Stimulated activated CD8-positive, alpha-beta memory T cell treated with anti-CD3 and anti-CD28 coated beads, Interleukin-4, amount 100 ng/mL, for 1 hour (primary cell): ENCODE measurements at places on chromosomes 13 and 19.

- peak; percentile 68 for DNase-seq
Observed at GRCh38 chr19:43555185-43555770, 20.0 kb downstream of the XRCC1 start.

DNA sequence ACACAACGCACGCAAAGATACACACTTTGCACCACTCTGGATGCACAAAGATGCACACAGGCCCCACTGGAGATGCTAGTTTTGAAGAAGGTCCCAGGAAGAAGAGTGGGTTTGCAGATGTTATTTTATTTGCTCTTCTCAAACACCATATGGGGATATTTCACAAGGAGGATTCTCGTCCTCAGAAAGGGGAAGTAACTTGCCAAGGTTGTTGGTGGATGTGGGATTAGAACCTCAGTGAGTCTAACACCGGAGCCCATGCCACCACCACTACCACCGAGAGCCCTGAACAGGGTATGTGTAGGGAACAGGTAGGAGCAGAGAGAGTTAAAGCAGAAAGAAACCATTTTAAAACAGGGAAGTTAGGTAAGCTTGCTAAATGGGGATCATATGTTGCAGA, 9.6 kb upstream of the CEACAM6 start:
- DNase-seq: no peak

GRCh38 chr13:64333888-64334287, 2896.2 kb downstream of the PCDH9 start:
- DNase-seq: no peak

GRCh38 chr13:88246239-88246638, 575.1 kb downstream of the SLITRK5 start:
- DNase-seq: no peak

DNA sequence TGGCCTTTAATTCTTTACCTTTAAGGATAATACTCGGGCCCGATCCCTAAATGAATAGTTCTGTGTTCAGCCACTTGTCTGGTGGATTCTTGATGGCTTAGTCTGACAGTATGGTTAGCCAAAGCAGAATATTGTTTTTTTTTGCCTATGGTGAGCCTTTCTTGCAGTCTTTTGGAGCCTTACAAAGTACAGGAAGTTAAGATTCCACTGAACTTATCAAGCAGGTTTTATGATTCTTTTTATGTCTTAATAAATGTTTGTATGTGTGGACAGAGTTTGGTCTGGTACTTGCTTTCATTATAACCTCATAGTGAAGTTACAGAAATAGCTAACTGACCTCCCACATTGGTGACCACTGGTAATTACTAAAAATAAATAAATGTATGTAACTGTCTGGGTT, 17.1 kb downstream of the PCCA start:
- DNase-seq: no peak

DNA sequence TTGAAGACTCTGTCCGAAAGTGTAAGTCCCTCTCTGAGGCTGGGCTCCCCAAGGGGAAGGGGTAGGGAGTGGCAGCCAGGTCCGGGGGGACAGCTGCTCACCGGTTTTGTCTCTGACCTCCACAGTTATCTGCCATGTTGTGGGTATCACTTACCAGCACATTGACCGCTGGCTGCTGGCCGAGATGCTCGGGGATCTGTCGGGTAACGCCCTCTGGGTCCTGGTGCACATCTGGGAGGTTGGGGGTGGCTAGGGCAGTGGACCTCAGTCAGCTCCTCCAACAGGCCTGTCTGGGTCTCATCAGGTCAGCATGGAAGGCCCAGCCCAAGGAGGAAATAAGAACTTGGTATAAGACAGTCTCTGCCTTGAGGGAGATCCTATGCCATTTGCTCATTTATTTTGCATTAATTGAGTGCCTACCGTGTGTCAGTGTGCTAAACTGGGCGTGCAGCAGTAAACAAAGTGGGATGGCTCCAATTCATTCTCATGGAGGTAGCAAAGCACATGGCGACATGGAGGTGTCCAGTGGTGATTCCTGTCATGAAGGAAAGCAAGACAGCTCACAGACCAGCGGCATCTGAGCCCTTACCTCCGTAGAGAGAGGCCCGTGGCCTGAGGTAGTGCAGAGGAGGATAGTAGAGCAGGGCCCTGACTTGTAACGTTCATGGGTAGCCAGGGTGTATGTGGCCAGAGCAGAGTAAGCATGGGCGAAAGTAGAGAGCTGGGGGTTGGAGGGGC, 13.7 kb downstream of the EIF3K start:
- no peak for DNase-seq

GRCh38 chr13:34175551-34175950, 357.6 kb downstream of the RFC3 start:
- no peak for DNase-seq

- DNase-seq: no peak
Observed at GRCh38 chr19:8052464-8052859, at the start of gene CCL25. Gene CCL25, plus strand, starts transcription at chr19:8052760. Its CDS starts 290 bp downstream, at chr19:8053050.

DNA sequence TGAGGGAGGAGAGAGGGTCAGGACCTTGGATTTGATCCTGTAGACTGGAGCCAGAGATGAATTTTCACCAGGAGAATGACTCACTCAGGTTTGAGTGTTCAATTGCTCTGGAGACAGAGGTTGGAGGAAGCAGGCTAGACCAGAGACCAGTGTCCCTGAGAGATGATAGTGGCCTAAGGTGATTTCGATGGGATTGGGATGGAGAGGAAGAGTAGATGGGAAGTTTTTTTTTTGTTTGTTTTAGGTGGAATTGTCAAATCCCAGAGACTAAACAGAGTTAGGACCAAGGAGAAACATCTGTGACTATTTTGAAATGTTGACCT, 2.3 kb downstream of the CEBPG start:
- DNase-seq: no peak

GRCh38 chr19:50486823-50487515, 10.3 kb upstream of the GARIN5A start:
- peak; percentile 23 for DNase-seq

- no peak for DNase-seq
Observed at GRCh38 chr13:90750021-90750420, 597.5 kb upstream of the MIR17HG start.

- no peak for DNase-seq
Observed at GRCh38 chr19:29896802-29897201, 45.2 kb upstream of the URI1 start.

DNA sequence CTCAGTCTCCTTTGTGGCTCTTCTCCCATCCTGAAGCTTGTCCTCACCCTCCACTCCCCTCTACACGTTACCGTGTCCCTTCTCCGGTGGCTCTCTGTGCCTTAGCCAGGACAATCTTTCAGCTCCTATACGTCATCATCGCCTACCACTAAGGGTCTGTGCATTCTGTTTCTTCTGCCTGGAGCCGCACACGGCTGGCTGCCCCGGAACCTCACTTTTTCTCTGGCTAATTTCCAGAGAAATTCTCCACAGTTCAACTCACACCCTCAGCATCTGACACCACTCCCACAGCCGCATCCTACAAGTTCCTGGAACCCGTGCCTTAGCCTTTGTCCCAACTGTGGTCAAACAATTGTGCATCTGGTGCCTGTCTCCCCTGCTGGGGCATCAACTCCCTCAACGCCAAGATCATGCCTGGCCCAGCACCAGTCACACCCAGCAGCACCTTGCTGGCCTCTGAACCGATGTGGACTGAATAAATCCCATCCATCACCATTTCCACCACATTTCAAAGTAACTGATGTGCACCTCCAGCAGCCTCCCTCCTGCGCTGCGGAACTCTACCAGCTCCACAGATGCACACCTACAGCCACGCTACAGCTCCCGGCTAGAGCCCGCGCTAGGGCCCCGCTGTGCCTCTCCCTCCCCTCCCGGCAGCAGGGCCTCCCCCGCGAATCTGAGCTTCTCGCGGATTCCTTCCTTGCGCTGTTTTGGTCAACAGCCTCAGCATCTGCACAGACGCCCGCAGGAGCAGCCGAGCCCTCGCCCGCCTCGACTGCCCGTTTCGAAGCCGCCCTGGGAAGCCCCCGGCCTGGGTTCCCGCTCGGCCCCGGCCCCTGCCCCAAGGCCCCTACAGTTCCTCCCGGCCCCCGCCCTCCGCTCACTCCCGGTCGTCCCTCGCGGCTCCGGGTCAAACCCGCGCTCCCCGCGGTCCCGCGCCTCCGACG, 689 bp downstream of the DCUN1D2 start:
- no peak for DNase-seq

- DNase-seq: no peak
Observed at GRCh38 chr13:75689686-75690085, 53.6 kb downstream of the LMO7 start.
